ENCODE measurements at places on chromosomes 6 and 20.

DNA sequence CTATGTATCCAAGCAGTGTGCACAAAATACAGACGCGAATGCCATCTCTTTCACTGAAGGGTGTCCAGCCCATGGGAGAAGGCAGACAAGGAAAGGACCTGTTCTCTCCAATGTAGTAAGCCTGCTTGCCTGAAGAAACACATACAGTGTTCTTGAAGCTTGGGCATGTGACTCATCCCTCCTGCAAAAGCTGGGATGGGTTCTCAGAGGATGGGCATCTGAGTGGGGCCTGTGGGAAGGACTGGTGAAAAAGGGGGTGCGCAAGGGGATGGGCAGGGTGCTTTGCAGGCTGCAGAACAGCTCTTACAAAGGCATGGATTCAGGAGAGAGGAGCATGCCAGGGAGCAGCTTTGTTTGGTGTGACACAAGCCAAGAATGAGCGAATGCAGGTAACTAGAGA, 128.1 kb downstream of the FYN start:
- no peak for DNase-seq

- DNase-seq = no peak
These were observed 2.1 kb upstream of the TRERF1 start for GRCh38 chr6:42453654-42454427.

- no peak for DNase-seq
These were observed 171.8 kb upstream of the AKAP12 start for GRCh38 chr6:151067684-151068596.

GRCh38 chr20:23341073-23341472, 9.5 kb upstream of the NXT1 start:
- DNase-seq = no peak

DNA sequence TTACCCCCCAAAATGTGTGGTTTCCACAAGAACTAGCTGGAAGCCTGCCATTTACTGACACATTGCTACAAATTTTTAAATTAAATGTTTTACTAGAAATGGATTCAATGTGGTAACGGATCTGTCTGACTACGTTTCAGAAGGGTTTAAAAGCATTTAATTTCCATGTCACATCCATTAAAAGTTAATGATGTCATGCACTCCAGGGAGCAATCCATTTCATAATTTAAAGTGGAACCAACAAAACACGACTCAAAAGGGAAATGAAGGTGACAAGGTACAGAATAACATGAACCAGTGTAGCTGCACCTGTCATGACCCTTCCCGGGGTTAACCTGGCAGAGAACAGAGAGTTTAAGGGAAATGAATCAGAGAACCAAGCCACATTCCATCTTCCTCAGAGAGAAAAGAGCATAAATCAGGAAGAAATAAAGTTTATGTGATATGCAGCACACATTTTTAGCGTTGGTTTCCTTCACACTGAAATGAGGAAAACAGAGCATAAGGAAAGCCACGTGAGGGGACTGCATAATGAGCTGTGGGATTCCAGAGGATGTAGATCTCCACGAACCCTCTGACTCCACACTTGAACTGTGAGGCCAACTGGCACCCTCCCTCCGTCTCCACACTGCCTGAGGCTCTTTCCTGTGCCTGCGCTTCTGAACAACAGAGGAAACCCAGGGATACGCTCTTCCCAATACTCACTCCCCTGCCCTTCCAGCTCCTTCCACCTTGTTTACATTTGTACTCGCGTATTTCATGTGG, 170.3 kb upstream of the AHI1 start:
- no peak for DNase-seq

DNA sequence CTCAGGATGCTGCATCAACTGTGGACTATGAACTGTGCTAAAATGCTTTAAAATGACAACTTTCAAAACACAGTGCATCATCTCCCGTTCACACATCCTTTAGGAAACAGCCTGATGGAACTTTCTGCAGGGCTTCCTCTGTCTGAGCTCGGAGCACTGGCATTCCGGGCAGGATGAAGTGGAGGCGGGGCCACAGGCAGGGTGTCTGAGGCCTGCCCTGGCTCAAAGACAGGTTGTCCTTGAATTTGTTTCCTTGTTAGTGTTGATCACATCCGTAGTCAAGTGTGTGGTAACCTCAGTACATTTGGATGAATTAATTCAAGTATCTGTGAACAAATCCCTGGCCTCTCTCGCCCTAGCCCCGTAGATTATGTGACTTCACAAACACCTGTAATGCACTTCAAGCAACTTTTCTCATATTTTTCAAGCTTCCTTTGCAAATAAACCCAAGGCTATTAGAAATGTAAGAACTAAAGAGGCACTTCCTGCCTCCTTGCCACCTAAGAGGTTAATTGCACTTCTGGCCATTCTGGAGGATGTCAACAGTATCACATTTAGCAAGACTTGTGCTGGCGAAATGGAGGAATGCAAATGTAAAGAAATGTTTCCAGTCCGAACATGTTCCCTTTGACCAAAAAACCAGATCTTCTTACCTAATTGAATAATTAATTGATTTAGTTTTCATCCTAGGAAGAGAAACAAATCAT, 3.1 kb downstream of the CD93 start:
- DNase-seq = no peak

GRCh38 chr6:166673309-166673708, 46.3 kb upstream of the RPS6KA2 start:
- DNase-seq = no peak

- DNase-seq = peak; percentile 18
These were observed 611 bp downstream of the EPB41L2 start for GRCh38 chr6:131062241-131063027.

- no peak for DNase-seq
These were observed 16.6 kb upstream of the TXLNB start for GRCh38 chr6:139308286-139308916.

GRCh38 chr6:13362412-13362811, 34.1 kb upstream of the TBC1D7 start:
- no peak for DNase-seq

GRCh38 chr6:138882369-138883017, 86.6 kb downstream of the ECT2L start:
- peak; percentile 16 for DNase-seq

DNA sequence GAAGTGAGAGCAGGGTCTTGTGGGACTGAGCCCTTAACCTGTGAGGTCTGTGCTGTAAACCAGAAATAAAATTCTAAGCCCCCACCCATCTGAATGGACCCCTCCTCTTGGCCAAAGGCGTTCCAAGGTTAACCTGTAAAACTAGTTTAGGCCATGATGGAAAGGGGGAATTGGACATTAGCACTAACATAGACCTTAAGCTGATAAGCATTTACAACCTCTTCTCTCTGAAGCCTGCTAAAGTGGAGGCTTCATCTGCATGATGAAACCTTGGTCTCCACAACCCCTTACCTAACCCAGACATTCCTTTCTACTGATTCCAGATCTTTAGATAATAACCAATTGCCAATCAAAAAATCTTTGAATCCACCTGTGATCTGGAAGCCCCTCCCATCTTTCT, 25.8 kb downstream of the PIGT start:
- DNase-seq = no peak

DNA sequence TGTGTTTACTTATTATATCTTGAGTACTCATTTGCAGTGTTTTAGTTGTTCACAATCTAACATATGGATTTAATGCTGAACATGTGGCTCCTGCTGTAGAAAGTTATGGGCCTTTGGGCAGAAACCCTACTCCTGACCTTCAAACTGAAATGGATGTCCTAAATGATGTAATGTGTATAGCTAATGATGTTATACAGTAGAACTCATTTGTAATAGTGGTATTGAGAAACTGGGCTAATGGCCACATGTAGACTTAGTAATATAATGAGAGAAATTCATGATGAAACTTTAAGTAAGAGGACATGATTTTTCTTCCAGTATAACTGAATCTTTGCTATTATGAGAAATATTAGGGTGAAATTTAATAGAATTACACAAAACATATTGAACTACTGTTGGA, 121.3 kb upstream of the PTPRK start:
- no peak for DNase-seq

- DNase-seq = no peak
These were observed 13.9 kb downstream of the JAG1 start for GRCh38 chr20:10659651-10660601.

GRCh38 chr6:25899123-25899522, 25.1 kb upstream of the SLC17A3 start:
- no peak for DNase-seq

DNA sequence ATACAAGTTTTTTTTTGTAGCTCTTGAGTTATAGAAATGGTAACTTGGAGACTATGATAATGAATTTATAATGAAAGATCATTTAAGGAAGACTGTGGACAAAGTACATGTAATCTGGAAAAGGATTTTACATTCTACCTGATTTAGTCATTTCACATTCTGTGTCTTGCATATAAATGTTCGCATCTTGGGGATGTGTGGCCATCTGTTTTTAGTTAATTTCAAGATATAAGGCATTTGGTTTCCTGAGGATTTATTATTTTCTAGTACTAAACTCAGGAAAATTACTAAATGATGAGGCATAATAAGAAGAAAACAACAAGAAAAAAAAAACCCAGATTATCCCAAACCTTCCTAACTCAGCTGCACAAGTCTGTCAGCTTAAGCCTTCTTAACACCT, 112.7 kb upstream of the PRL start:
- DNase-seq = no peak

DNA sequence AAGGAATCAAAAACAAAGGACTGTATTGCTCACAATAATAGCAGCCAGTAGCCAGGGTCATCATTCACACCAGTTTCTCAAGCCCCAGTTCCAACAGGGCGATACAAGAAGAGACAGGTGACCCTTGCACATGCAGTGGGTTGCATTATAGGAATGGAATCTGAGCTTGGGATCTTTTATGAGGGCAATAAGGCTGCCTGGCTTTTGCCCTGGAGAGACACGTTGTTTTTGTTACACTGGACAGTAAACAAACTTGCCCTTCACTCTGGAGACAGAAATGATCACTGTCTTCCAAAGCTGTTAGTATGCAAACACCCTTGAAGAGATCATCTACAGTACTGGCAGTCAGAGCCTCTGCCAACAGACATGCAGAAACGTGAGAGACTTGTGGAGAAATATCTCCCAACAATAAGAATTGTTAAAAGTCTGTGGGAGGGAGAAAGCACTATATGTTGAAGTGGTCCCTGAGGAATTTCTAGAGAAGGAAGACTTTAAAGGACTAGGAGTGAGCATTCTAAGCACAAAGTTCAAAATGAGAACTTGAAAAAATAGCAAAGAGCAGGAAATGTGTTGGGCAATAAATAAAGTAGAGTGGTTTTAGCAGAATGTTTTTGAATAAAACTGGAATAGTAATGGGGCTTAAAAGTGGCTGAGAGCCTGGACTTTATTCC, 6.2 kb upstream of the COL12A1 start:
- no peak for DNase-seq

- DNase-seq = no peak
These were observed 85.4 kb upstream of the RALY start for GRCh38 chr20:33908336-33908735.

- DNase-seq = no peak
These were observed 85.4 kb downstream of the NDUFAF5 start for GRCh38 chr20:13870170-13870748.

DNA sequence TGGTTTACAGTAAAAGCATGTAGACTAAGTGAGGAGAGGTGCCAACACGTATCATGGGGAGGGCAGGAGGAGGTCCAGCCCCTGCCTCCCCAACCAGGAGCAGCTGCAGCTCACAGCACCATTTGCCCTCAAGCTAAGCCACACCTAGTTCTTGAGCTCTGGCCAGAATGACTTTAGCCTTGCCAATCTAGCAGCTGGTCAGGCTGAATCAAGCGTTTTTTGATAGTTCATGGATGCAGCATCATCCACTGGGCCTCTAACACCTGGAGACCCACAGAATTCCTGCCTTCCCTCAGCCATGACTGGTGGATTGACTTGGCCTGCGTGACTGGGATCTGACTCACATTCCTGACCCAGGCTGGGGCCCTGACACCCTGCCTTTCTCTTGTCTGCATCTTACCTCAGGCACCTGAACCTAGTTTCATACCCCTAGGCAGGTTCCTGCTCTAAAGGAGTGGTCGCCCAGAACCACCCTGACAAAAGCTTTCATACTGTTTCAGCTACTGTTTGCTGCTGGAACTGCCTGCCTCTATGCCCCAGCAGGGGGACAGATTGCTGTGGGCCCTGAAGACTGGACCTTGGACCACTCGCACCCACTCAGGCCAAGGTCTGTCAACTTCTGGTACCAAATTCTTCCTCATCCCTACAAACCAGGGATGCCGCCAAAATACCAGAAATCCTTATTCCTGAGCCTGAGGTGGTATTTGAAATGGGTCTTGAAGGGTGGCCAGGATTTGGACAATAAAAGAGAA, 122.3 kb downstream of the QRSL1 start:
- no peak for DNase-seq

DNA sequence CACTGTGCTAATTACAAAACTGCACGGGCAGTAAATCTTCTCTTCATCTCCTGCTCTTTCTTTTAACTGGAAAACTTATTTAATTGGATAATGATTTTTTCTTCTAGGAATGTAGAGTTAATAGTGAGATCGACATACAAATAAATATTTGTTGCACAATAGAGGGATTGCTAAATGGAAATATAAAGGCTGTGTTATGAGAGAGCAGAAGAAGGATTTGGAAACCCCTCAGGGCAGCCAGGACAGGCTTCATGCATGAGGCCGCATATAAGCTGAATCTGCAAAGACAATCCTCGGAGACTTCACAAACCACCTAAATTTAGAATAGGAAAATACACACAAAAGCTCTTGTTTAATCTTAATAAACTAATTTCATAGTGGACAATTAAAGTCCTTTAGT, 2.9 kb upstream of the TAAR1 start:
- no peak for DNase-seq

DNA sequence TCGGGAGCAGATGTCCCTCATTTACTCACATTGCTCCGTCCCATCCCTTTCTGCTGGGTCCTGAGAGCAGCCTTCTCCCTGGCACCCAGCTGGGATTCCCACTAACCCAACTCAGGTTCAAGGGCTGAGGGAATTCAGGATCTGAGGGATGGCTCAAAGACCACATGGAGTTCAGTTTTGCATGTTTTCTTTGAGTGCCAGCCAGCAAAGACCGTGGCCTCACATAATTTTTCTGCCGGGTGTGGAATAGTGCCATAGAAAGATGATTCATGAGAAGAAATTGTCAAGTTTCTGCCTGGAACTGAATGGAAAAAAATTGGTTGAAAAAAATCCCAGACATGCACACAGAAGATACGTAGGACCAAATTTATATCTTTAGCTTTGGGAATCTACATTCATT, 168.6 kb downstream of the CD83 start:
- DNase-seq = no peak

- peak; percentile 95 for DNase-seq
These were observed 32.1 kb downstream of the SUMO4 start for GRCh38 chr6:149431905-149432775.

All from activated CD4-positive, alpha-beta T cell treated with anti-CD3 and anti-CD28 coated beads for 48 hours (primary cell).